Urothelium cell line (cell line): ENCODE measurements at places on chromosomes 5 and 9.

- DNase-seq = no peak
These were observed 36.0 kb downstream of the KCNT1 start for GRCh38 chr9:135737840-135738521.

GRCh38 chr5:72020161-72020983 lies 86.9 kb upstream of the MAP1B start:
- DNase-seq = no peak

DNA sequence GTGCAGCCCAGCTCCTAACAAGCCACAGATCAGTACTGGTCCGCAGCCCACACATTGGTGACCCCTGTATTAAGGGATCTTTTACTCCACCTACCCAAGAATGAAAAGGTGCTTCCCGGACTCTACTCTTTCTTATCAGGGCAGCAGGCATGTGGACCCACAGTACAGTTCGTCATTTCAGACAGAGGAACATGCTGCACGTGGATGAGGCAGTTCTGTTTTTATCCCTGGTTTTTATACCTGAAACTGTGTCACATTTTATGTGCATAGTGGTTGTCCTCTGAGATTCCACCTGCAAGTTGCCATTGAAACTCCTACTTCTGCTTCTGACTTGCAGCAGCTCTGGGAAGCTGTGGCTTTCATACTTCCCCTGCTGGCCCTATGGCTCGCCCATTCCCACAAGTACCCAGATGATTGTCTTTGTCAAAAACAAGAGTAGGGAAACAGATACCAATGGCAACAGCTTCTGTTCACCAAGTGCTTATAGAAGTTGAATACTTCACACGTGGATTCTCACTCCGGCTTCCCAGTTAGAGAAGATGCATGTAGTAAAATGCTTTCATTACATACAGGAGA lies 208.0 kb downstream of the TRIO start:
- DNase-seq = no peak

- no peak for DNase-seq
These were observed 26.0 kb upstream of the PDE4D start for GRCh38 chr5:59919484-59919883.

- no peak for DNase-seq
These were observed 57.6 kb upstream of the MTAP start for GRCh38 chr9:21744841-21745240.

GRCh38 chr5:79695526-79695925 lies 5.9 kb downstream of the CMYA5 start:
- DNase-seq = no peak

GRCh38 chr5:157358871-157359270 lies 92.9 kb downstream of the CYFIP2 start:
- no peak for DNase-seq
